Muscle of arm (tissue), 14 donors: ENCODE measurements at places on chromosomes 3 and 15. TPM values are rescaled to one million over a fixed set of nuclear protein-coding genes. Genes with fewer than 3 reads are reported as not detected.

HAPLN3 gene
- polyA plus RNA-seq = not detected

CLDN11 gene
- polyA plus RNA-seq = 2.6 TPM

CSPG4 gene
- 72.2 TPM for polyA plus RNA-seq

SLC12A8 gene
- polyA plus RNA-seq = not detected

- DNase-seq = no peak
Observed at GRCh38 chr3:166274351-166275023, 437.3 kb upstream of the BCHE start.

SCN5A gene
- polyA plus RNA-seq = 5.2 TPM

CYFIP1 gene
- 53.1 TPM for polyA plus RNA-seq

NXPE3 gene
- polyA plus RNA-seq = 22.9 TPM

DNA sequence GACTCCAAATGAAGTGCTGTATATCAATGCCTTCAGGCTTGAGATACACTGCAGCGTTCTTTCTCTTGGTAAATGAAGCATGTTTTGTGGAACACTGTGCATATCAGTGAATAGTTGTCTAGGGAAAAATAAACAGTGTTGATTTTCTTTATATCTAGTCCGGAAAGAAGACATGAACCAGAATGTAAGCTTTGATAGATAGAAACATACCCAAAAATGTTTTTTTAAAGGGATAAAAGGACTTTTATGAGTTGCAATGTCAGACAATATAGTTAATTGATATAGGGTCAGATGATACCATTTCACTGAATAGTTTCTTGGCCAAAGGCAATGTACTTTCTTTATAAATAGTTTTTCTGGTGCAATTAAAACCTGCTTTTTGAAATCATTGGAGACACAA lies 1037.8 kb downstream of the OTOL1 start:
- DNase-seq = no peak

WDR82 gene
- 87.3 TPM for polyA plus RNA-seq

IL12A gene
- polyA plus RNA-seq = 0.74 TPM

DNA sequence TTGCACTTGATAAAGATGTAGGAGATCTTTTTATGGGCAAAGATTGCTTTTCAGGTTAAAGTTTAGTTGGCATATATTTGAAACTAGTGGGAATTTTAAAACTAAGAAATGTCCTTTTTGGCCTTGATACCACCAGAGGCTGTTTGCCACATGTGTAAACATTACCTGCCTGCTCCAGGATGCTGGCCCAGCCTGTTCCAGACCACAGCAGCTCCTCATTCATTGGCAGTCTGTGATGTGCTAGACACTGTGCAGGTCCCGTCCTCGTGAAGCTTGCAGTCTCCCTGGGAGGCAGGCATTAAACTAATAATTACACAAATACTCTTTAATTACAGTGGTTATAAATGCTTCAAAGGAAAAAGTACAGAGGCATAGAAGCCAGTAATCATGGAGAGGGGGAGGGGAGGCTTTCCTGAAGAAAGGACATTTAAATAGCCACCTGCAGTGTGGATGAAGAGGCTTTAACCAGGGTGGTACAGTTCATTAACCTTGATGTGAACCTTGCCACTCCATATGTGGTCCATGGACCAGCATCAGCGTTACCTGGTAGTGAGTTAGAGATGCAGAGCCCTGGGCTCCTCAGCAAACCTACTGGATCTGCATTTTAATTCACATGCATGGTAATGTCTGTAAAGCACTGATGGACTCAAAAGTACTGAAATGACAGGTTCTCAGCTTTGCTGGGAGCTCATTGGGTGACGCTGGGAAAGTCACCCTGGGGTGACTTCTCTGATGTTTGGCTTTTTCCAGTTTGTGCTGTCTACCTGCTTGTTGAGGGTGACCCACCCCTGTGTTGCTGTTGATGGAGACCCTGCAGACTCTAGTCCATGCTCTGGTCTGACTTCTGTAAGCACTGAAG lies 5.3 kb downstream of the ZNF710 start:
- no peak for DNase-seq
